ENCODE measurements at places on chromosomes 1 and 21.

- no peak for DNase-seq
These were observed 99.2 kb upstream of the GRIK3 start for GRCh38 chr1:37133276-37134145.

DNA sequence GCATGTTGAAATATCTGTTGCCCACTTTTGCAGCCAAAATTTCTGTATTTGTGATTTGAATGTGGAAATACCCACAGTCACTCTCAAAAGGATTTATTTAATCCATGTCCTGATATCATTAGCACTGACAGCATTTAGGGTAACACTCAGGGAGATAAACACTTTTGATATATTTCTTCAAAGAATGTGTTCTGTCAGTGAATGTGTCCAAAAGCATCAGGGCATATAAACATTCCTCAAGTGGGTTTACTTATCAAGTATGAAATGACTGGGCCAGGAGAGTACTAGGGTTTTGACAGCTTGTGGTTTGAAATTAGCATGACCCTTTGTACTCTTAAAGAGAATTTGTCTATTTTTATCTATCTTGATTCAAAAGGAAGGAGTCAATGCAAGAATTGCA is 1302.1 kb upstream of the ADGRL2 start:
- DNase-seq = no peak

DNA sequence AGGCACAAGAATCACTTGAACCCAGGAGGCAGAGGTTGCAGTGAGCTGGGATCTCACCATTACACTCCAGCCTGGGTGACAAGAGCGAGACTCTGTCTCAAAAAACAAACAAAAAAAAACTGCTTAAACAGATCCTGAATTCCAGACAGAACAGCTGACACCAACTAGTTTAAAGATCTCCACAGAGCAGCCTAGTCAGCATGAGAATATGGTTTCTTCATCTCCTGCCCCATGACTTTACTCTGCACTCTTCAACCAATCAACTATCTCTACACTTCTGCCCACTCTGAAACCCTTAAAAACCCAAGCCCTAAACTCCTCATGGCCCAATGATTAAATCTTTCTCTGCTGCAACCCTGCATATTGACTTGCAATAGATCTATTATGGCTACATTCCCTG is 7.5 kb upstream of the PRRC2C start:
- DNase-seq = no peak

- DNase-seq = no peak
These were observed 31.7 kb downstream of the PRMT2 start for GRCh38 chr21:46666941-46667740.

DNA sequence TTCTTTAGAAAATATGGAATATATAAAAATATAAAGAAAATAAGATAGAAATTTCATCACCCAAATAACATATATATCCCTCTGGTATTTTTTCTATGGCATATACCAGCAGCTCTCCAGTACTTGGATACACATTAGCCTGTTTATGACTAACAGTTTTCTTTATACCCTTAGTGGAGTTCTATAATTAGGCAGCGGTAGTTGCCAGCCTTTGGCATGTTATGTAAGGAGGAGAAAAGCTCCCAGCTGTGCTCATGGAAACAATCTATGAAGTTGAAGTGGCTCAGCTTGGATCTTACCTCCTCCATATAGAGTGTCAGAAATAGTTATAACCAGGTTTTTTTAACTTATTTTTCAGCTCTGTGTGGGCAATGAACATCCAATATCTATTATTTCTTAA is 1636.8 kb downstream of the AMY1C start:
- DNase-seq = no peak

DNA sequence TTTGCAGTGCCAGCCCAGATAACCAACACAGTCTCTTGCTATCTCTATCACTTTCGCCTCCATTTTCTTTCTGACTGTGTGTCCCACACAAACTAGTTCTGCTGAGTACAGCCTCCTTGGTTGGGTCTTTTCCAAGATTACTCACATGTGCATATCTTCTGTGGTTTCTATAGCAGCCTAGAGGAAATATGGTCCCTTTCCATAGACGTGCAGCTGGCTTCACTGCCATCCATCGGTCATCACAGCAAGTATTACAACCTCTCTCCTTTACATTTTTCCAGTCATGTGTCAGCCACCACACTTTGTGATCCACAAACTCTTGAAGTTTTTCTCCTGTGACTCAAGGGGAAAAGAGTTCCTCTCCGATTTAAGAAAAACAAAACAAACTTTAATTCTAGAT is 893.4 kb upstream of the ADGRL4 start:
- no peak for DNase-seq

DNA sequence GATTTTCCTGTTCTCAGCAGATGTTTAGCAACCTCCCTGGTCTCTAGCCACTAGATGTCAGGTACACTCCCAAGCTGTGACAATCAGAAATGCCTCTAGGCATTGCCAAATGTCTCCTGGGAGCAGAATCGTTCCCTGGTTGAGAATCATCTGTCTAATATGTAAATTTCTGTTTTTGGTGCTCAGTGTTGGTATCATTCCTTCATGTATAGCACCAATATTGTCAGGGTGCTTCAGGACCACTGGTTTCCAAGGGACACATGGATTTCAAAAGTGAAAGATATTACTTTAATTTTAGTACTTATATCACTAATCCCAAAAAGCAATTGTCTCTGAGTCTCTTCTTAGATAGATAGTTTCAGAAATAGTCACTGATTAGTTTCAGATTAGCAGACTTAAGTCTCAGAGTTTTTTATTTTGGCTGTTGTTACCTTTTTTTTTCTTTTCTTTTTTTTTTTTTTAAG is 160.1 kb downstream of the PTPRC start:
- no peak for DNase-seq

- no peak for DNase-seq
These were observed 80.6 kb upstream of the IPO9 start for GRCh38 chr1:201748335-201748734.

GRCh38 chr1:220344745-220345144 is 72.5 kb upstream of the RAB3GAP2 start:
- DNase-seq = no peak

DNA sequence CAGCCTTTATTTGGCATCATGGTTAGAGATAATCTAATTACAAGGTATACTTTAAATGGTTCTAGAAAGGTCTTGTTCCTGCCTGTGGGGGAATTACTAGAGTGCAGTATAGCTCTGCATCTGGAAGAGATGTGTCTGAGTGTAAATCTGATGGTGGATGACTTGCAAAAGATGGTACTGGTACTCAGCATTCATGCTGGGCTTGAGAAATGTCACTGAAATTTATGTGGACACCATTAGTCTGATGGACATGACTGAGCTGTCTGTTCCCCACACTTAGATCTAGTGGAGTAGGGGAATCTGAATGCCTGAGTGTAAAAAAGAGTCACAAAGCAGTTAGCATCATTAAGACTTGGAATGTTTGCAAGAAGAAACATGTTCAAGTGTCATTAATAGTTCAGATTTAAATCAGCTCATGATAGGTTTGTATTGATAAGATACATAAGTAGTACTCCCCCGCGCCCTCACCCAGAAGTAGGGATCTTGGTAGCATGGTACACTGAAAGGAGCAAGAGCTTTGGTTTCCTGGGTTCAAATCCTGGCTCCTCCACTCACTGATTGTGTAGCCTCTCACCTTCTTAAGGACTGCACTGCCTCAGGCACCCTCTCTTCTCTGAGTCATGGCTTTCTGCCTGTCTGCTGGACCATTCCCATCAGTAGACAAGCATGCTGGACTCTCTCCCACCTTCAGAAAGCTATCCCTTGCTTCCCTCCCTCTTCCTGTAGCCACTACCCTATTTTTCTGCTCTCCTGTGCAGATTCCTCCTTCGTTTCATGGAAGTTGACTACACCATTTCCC is 292.9 kb downstream of the NFIA start:
- DNase-seq = no peak

- no peak for DNase-seq
These were observed 12.8 kb downstream of the TIAM1 start for GRCh38 chr21:31331231-31331630.

- no peak for DNase-seq
These were observed 306.3 kb downstream of the LMX1A start for GRCh38 chr1:165050246-165050645.

DNA sequence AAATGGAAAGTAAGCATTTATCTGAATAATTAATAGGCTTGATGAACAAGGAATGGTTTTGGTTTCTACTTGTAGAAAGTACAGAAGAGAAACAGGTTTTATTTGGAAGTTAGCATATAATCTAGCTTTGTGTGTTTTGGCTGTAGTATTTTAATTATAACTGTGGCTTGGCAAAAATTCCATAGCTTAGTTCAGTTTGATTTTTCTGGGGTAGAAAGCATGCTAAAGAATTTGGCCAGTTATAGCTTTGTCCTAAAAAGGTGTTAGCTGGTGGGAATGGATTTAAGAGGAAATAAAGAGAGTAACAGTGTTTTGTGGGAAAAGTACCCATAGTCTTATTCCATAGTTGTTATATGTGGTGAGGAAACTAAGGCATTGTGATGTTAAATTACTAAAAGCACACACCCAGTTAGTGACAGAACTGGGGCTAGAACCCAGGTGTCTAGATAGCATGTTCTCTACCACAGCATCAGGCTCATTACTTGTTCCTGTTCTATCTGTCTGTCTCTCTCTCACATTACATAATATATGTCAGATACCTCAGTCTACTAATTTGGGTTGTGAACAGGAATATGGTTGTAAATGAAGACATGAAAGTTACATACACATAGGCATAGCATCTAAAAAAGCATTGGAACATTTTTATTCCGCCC is 55.0 kb downstream of the MPZL1 start:
- DNase-seq = no peak

GRCh38 chr1:63316984-63317816 is 5.2 kb upstream of the FOXD3 start:
- DNase-seq = no peak

- no peak for DNase-seq
These were observed 284.4 kb upstream of the DUSP10 start for GRCh38 chr1:222026280-222026679.

- DNase-seq = no peak
These were observed 109.4 kb downstream of the NRDC start for GRCh38 chr1:51768971-51769588.

DNA sequence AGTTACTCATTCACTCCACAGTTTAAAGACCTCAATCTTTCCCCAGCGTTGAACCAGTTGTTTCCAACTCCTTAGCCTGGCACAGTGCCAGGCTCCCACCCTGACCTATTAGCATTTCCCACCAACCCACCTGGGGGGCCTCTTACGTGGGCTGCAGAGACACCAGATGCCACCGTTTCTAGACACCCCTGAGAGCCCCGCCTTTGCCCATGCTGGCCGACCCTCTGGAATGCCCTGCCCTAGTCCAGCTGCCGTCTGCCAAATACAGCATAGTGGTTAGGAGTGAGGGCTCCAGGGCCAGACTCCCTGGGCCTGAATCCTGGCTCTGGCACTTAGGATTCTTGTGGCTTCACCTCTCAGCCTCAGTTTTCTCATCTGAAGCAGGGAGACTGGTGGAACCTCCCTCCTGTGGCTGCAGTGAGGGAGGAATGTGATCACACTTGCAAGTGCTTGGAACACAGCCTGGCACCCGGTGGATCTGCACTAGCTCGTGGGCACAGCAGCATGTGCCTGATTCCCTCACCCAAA is 65.2 kb downstream of the TMCO4 start:
- no peak for DNase-seq

- DNase-seq = no peak
These were observed 10.1 kb upstream of the SLAMF9 start for GRCh38 chr1:159964144-159964543.

GRCh38 chr1:2391931-2392509 is 379 bp downstream of the RER1 start:
- DNase-seq = no peak

DNA sequence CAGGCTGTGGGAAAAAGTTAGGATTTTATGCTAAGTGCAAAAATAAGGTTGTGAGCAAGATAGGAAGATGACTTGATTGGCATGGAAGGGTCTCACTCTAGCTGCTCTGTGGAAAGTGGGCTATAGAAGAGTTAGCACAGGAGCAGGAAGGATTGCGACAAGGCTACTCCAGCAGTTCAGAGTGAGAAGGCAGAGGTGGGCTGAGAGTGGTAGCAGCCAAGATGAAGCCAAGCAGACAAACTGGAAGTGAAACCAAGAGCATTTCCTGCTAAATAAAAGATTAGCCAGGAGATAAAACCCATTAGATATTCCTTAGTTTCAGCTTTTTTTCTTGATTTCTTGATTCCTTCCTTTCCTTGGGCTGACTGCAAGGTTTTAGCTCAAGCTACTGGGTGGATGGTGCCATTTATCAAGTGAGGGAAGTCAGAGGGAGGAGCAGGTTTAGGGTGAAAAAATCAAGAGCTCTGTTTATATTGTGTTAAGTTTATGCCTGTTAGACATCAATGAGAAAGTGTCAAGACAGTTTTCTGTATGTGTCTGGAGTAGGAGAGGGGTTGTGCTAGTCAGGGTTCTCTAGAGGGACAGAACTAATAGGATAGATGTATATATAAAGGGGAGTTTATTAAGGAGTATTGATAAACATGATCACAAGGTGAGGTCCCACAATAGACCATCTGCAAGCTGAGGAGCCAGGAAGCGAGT is 33.1 kb upstream of the ZNF644 start:
- DNase-seq = no peak

DNA sequence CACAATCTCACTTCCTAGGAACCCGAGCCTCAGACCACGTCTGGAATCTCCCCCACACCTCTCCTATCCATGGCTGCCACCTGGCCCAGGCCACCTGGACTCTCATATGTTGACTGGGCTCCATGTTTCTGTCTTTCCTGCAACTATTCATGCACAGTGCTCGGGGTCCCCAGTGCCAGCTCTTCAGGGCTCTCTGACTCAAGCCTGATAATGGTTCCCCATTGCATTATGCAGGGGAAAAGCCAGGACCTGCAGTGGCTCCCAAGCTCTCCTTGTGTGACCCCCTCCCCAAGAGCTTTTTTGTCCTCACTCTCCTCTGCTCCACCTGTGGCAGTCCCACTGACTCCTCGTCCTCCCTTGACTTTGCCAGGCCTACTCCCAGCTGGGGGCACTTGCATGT is 417.6 kb downstream of the NPHP4 start:
- DNase-seq = no peak

DNA sequence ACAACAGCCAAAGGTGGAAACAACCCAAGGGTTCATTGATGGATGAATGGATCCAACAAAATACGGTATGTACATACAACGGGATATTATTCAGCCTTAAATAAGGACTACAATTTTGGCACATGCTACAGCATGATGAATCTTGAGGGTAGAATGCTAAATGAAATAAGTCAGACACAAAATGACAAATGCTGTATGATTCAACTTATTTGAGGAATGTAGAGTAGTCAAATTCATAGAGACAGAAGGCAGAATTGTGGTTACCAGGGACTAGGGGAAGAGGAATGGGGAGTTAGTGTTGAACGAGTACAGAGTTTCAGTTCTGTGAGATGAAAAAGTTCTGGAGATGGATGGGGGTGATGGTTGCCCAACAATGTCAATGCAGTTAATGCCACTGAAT is 118.0 kb upstream of the PAXBP1 start:
- no peak for DNase-seq

- DNase-seq = no peak
These were observed 2.0 kb downstream of the PRMT6 start for GRCh38 chr1:107058245-107059032.

DNA sequence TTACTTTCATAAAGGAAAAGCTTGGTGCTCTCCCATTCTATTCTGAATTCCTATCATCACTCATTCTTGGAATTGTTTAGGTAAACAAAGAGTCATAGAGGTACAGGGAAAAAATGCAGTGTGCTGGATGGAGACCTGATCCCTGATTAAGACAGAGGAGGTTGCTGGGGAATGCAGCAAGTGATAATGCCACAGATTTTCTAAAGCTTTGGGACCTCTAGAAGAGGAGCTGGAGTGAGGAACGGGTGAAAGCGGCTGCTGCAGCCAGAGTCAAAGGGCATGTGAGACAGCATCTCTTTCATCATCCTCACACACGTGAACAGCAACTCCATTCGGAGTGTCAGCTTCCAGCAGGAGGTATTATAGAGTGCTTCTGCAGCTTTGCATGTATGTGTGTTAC is 54.9 kb upstream of the DIPK1A start:
- no peak for DNase-seq
